ENCODE measurements at places on chromosomes 1 and 21. TPM values are rescaled to one million over a fixed set of nuclear protein-coding genes. Genes with fewer than 3 reads are reported as not detected.

- peaks cover 12% of the 10 kb centered on the region for H3K4me1 ChIP-seq
- DNase-seq = no peak
- no peaks in the 10 kb centered on the region for H3K27me3 ChIP-seq
- no peak overlapping the region for H3K4me3 ChIP-seq
Observed at GRCh38 chr21:42319376-42319775, 4.2 kb upstream of the TFF3 start.

- DNase-seq = no peak
- H3K4me3 ChIP-seq = no peak overlapping the region
- H3K27me3 ChIP-seq = no peaks in the 10 kb centered on the region
Observed at GRCh38 chr1:64092851-64093371, 110.5 kb upstream of the UBE2U start.

GRCh38 chr1:157407917-157408525 lies 144.3 kb downstream of the FCRL5 start:
- H3K4me1 ChIP-seq = no peaks in the 10 kb centered on the region
- H3K27ac ChIP-seq = no peak overlapping the region
- no peaks in the 10 kb centered on the region for H3K27me3 ChIP-seq

DNA sequence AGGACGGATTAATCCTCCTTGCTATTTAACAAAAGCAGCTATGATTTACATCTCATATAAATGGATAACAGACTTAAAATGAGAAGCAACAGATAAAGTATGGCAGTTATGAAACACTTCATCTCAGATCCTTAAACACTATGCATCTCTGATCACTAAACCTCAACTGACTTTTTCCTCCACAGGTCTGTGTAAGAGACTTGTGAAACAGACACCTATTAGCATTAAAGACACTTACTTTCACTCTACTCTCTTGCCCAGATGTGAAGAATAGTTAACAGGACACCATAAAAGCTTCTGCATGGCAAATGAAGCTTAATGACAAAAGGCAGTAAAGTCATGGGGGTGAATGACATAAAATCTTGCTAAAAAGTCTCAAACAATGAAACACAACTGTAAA lies 6.2 kb downstream of the LIN9 start:
- H3K36me3 ChIP-seq = peaks cover 10% of the 10 kb centered on the region
- DNase-seq = no peak
- no peaks in the 10 kb centered on the region for H3K27me3 ChIP-seq
- H3K27ac ChIP-seq = no peak overlapping the region

The LRRC38 gene
- 0.17 TPM for total RNA-seq

DNA sequence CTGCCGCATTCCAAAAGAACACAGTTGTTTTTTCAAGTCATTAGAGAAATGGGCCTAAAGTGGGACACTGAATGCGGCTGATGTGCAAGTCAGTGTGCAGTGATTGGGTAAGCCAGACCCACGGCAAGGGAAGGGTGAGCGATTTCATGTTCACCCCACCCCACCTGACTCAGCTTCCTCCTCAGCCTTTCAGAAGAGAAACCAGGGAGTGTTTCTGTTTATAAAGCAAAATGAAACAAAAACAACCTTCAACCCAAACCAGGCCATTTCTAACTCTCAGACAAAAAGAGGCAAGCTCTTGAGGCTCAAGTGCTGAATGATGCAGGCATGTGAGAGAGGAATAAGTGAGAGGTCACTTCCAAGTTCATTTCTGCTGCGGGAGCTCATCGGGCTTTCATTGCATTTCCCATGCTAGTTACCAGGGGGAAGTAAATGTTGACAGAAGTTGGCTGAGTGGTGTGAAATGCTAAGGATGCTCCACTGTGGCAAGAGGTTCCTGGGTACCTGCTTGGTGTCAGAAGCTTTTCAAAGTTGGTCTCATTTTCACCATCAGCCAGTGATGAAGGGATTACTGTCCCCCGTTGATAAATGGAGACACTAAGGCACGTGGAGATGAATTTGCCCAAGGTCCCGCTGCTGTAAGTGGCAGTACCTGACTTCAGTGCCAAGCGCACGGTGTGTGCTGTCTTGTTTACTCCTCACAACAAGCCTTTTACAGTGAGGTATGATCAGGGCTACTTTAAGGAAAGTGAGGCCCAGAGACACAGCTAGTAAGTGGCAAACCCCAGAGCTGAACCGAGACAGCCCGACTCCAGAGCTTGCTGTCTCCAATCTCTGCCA lies 29.1 kb downstream of the STPG1 start:
- H3K36me3 ChIP-seq = peaks cover under 1% of the 10 kb centered on the region
- H3K27ac ChIP-seq = peak overlapping the region; percentile 69
- H3K4me1 ChIP-seq = peaks cover 15% of the 10 kb centered on the region
- no peak for DNase-seq
- no peaks in the 10 kb centered on the region for H3K27me3 ChIP-seq

GRCh38 chr1:181911715-181912114 lies 149.8 kb downstream of the ZNF648 start:
- H3K27ac ChIP-seq = no peak overlapping the region
- H3K4me1 ChIP-seq = no peaks in the 10 kb centered on the region
- no peaks in the 10 kb centered on the region for H3K27me3 ChIP-seq
- H3K4me3 ChIP-seq = no peak overlapping the region

The GNAT2 gene
- not detected for total RNA-seq

GRCh38 chr1:33097137-33097611 lies 16.2 kb downstream of the AZIN2 start:
- H3K36me3 ChIP-seq = no peaks in the 10 kb centered on the region
- no peak overlapping the region for H3K4me3 ChIP-seq
- H3K27me3 ChIP-seq = no peaks in the 10 kb centered on the region
- H3K4me1 ChIP-seq = peaks cover 11% of the 10 kb centered on the region
- DNase-seq = no peak
- H3K27ac ChIP-seq = no peak overlapping the region

The SPATC1L gene
- total RNA-seq = 4.7 TPM

- no peak overlapping the region for H3K27ac ChIP-seq
- no peak overlapping the region for H3K4me3 ChIP-seq
- H3K27me3 ChIP-seq = no peaks in the 10 kb centered on the region
- H3K36me3 ChIP-seq = no peaks in the 10 kb centered on the region
Observed at GRCh38 chr1:198116069-198116468, 40.7 kb upstream of the NEK7 start.

DNA sequence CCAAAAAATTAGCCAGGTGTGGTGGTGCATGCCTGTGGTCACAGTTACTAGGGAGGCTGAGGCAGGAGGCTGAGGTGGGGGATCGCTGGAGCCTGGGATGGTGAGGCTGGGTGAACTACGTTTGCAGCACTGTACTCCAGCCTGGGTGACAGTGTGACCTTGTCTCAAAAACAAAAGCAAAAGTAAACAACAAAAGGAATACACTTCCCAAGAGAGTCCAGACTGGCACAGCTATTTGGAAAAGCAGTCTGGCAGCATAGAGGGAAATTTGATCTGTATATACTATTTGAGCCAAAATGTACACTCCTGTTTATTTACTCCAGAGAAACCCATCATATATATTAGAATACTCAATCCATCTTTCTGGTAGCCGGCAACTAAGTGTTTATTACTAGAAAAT lies 107.0 kb upstream of the HMCN1 start:
- no peaks in the 10 kb centered on the region for H3K27me3 ChIP-seq
- no peak for DNase-seq

The SV2A gene
- total RNA-seq = 1.7 TPM

GRCh38 chr1:3746830-3747521 lies 5.3 kb upstream of the CCDC27 start:
- H3K27ac ChIP-seq = peak overlapping the region; percentile 70
- DNase-seq = peak; percentile 96
- peaks cover 7% of the 10 kb centered on the region for H3K4me1 ChIP-seq
- no peaks in the 10 kb centered on the region for H3K27me3 ChIP-seq

The KCNN3 gene
- total RNA-seq = 7.6 TPM

The RHEX gene
- total RNA-seq = 17.3 TPM

DNA sequence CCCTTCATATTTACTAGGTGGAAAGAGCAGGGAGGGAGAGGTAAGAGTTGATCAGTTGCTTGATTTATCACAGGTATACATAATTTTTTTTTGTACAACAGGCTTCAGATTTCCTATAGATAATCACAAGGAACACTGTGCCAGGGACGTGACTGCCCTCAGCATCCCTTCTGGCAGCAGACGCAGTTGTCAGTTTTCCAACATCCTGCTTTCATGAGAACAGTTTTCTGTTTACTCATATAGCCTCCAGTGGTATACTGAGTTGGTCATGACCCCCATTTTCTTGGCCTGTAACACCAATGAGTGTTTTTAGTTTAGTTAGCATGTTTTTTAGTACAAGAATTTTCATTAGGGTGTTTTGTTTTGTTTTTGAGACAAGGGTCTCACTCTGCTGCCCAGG lies 37.9 kb upstream of the PTPRF start:
- no peaks in the 10 kb centered on the region for H3K36me3 ChIP-seq
- no peaks in the 10 kb centered on the region for H3K27me3 ChIP-seq
- H3K4me3 ChIP-seq = no peak overlapping the region
- no peak overlapping the region for H3K27ac ChIP-seq
- H3K4me1 ChIP-seq = peaks cover 8% of the 10 kb centered on the region
- DNase-seq = no peak

GRCh38 chr1:225812488-225813213 lies 2.7 kb downstream of the EPHX1 start:
- peak overlapping the region; percentile 89 for H3K27ac ChIP-seq
- no peak for DNase-seq
- no peaks in the 10 kb centered on the region for H3K36me3 ChIP-seq
- no peak overlapping the region for H3K4me3 ChIP-seq
- no peaks in the 10 kb centered on the region for H3K27me3 ChIP-seq

The CR1L gene
- total RNA-seq = not detected

The IFNLR1 gene
- 11.1 TPM for total RNA-seq

DNA sequence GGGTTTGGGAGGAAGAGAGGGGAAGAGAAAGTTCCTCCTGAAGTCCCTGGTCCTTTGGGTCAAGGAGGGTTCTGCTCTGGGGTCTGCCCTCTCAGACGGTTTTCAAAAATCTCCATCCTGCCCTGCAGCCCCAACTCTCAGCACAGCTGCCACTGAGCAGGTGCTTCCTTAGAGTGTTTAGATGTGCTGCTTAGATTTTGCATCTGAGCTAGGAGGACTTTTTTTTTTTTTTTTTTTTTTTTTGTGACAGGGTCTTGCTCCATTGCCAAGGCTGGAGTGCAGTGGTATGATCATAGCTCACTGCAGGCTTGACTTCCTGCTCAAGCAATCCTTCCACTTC lies 324.9 kb upstream of the POU3F1 start:
- no peak overlapping the region for H3K4me3 ChIP-seq
- no peaks in the 10 kb centered on the region for H3K36me3 ChIP-seq
- no peaks in the 10 kb centered on the region for H3K4me1 ChIP-seq
- H3K27me3 ChIP-seq = no peaks in the 10 kb centered on the region
- no peak for DNase-seq

DNA sequence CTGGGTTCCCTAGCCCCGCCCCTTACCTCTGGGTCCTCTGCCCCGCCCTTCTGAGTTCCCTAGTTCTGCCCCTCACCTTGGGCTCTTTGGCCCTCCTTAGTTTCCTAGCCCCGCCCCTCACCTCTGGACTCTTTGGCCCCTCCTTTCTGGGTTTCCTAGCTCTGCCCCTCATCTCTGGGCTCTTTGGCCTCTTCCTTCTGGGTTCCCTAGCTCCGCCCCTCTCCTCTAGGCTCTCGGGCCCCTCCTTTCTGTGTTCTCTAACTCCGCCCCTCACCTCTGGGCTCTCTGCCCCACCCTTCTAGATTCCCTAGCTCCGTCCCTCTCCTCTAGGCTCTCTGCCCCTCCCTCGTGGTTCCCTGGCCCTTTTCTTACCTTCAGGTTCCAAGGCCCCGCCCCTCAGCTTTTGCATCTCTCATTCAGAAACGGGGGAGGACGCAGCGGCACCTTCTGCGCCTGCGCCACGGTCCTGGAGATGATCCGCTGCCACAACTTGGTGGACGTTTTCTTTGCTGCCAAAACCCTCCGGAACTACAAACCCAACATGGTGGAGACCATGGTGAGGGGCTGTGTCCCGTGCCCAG lies 88.5 kb downstream of the PTPRU start:
- no peaks in the 10 kb centered on the region for H3K36me3 ChIP-seq
- no peaks in the 10 kb centered on the region for H3K4me1 ChIP-seq
- no peak overlapping the region for H3K4me3 ChIP-seq
- peak; percentile 54 for DNase-seq

Data from upper lobe of right lung (tissue), 1 donor.